Vagina (tissue), 2 donors: ENCODE measurements at places on chromosomes 16 and 17.

DNA sequence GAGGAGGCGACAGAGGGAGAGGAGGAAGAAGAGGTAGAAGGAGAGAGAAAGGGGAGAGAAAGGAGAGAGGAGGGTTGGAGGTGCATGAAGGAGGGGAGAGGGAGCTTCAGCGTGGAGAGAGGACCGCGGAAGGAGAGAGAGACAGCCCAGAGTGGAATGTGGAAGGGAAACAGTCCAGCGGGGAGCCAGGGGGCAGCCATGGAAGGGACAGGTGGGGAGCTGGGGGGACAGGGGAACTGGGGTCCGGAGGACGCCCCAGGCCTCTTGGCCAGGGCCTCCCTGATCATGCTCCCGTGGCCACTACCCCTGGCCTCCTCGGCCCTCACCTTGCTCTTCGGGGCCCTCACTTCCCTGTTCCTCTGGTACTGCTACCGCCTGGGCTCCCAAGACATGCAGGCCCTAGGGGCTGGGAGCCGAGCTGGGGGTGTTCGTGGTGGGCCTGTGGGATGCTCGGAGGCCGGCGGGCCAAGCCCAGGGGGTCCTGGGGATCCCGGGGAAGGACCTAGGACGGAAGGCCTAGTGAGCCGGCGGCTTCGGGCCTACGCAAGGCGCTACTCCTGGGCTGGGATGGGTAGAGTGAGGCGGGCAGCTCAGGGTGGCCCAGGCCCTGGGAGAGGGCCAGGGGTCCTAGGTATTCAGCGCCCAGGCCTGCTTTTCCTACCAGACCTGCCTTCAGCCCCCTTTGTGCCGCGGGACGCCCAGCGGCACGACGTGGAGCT, 759 bp downstream of the ASPHD1 start:
- DNase-seq = no peak

DNA sequence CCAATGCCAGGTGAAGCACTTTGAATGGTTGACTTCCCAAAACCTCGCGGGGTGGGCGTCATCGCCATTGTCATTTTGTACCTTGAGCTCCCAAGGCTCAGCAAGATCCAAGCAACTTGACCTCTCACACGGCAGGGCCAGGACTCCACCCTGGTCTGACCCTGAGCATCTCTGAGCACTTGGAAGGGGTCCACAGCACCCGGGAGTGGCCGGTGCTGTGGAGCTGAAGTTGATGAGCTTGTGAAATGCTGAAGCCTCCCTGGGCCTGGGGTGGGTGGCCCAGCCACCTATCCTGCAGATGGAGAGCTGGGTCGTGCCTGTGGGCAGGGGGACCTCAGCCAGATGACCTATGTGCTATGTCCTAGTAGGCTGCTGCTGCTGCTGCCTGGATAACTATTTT, 283.3 kb upstream of the FOXF1 start:
- no peak for DNase-seq

GRCh38 chr17:47831934-47832327, 461 bp downstream of the LRRC46 start:
- DNase-seq = no peak

GRCh38 chr16:81518439-81518757, 73.8 kb downstream of the CMIP start:
- no peak for DNase-seq

GRCh38 chr16:74874912-74875546, 100.4 kb upstream of the FA2H start:
- DNase-seq = no peak

- no peak for DNase-seq
Measured at GRCh38 chr17:27321372-27321771, 27.5 kb downstream of the WSB1 start.

- no peak for DNase-seq
Measured at GRCh38 chr16:55204069-55204468, 119.9 kb upstream of the IRX6 start.

- no peak for DNase-seq
Measured at GRCh38 chr16:72987480-72987901, 60.4 kb downstream of the ZFHX3 start.

GRCh38 chr16:11423315-11424117, 78.3 kb downstream of the RMI2 start:
- DNase-seq = no peak

- DNase-seq = no peak
Measured at GRCh38 chr16:17177242-17177958, 293.4 kb downstream of the XYLT1 start.

- DNase-seq = no peak
Measured at GRCh38 chr17:68849673-68850610, 105.2 kb downstream of the ABCA8 start.

DNA sequence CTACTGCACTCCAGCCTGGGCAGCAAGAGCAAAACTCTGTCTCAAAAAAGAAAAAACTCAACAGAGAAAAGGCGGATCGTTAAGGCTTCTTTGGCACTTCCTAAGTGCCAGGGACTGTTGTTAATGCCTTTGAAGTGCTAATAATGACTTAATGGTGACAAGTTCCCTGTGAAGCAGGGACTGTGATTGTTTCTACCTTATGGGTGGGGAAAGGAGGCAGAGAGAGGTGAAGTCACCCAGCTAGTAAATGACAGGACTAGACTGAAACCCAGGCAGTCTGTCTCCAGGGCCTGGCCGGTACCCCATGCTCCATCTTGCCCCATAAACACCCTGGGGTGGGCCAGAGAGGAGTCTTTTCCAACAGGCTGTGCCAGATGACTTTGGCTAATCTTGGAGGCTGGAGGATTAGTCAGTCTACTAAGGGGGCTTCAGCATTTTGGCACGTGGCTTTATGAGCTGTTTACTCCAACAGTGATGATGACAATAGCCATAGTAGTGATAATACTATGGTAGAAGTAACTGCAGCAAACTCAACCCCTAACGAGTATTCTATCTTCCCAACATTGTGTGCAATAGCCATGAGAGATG, 26.9 kb downstream of the ABCC1 start:
- no peak for DNase-seq

DNA sequence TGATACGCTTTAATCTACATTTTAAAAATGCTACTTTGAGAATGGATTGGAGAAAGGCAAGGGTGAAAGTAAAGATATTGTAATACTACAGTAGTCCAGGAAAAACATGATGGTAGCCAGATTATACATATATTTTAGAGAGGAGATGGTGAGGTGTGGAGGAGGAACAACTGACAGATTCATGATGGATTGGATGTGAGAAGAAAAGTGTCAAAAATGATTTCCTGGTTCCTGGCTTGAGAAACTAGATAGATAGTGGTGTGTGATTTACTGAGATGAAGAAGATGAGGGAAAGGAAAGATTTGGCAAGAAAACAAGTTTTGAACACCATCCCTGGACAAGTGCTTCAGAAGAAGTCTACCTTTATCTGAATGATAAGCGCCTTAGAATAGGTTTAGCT, 80.5 kb downstream of the CHD9 start:
- DNase-seq = no peak

DNA sequence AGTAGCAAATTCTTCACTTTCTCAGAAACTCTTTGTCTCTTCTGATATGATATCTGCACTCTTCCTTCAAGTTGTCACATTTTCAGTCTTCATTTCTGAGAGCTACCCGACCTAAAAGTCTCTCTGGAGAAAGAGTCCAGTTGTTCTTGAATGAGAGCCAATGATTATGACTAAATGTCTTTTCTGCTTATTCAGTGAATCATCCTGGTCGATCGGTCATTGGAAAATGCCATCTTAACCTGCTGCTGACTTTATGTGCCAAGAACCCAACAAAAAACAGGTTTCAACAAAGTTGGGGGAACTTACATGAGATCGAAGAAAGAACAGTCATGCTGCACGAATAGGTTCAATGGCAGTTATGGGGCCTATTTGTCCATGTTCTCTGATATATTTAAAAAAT, 15.9 kb downstream of the SOX9 start:
- DNase-seq = no peak

- DNase-seq = no peak
Measured at GRCh38 chr16:7709186-7709585, 376.5 kb downstream of the RBFOX1 start.

DNA sequence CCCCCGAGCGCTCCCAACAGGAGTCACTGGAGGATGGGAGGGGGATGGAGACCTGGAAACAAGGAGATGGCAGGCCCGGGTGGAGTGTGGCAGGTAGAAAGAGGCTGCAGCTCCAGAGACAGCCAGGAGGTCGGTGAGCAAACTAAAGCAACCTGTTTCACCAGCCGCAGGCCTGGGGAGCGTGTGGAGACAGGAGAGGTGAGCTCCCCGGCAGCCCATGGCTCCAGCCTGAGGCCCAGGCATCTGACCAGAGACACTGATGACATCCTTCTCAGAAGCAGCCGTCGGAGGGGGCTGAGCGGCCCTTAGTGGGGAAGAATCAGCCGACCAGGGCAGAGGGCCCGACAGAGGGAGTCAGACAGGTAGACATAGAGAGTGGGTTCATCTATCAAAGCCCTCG, 165.1 kb downstream of the ZNF423 start:
- DNase-seq = no peak

- no peak for DNase-seq
Measured at GRCh38 chr17:27544350-27545131, 86.4 kb upstream of the LGALS9 start.

- no peak for DNase-seq
Measured at GRCh38 chr17:48102798-48103715, 1.8 kb upstream of the CBX1 start.

- no peak for DNase-seq
Measured at GRCh38 chr16:725463-726187, 618 bp downstream of the CCDC78 start.

DNA sequence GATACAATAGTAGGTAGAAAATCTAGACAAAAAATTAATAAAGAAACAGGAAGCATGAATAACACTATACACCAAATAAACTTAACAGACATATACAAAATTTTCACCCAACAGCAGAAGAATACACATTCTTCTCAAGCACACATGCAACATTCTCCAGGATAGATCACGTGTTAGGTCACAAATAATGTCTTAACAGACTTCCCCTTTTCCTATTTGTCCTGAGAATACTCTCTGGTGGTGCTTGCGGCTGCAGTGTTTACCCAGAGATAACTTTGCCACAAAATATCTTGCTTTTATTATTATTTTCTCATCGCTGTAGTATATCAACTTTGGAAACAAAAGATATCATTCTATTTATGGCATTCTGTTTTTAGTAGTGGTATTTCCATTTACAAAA, 40.6 kb upstream of the ZNF267 start:
- DNase-seq = no peak

GRCh38 chr16:12628536-12628935, 175.2 kb downstream of the CPPED1 start:
- DNase-seq = no peak

DNA sequence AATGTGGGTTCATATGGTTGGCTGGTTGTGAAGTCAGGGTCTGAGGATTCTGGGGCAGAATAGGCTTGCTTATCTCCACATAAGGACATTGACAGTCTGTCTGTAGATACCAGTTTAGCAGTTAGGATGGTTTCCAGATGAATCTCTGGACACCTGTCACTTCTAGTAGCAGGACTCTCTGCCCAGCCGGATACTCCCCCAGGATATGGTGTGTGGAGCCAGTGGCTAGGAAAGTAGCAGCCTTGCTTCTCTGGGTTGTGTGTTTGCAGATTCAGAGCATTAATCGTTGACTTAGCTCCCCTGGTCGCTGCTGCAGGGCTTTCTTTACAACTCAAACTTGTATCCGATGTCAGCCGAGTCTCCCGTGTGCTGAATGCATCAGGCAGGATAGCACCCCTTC, 45.2 kb downstream of the CLEC16A start:
- DNase-seq = no peak

DNA sequence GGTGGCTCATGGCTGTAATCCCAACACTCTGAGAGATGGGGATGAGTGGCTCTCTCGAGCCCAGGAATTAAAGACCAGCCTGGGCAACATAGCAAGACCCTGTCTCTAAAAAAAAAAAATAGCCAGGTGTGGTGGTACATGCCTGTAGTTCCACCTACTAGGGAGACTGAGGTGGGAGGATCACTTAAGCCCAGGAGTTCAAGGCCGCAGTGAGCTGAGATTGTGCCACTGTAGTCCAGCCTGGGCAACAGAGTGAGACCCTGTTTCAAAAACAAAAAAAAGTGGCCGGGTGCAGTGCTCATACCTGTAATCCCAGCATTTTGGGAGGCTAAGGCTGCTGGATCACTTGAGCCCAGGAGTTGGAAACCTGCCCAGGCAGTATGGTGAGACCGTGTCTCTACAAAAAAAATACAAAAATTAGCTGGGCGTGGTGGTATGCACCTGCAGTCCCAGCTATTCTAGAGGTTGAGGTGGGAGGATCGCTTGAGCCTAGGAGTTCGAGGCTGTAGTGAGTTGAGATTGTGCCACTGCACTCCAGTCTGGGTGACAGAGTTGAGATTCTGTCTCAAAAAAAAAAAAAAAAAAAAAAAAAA, 3.0 kb downstream of the C16orf54 start:
- DNase-seq = no peak

- no peak for DNase-seq
Measured at GRCh38 chr16:56279132-56279531, 87.8 kb downstream of the GNAO1 start.

DNA sequence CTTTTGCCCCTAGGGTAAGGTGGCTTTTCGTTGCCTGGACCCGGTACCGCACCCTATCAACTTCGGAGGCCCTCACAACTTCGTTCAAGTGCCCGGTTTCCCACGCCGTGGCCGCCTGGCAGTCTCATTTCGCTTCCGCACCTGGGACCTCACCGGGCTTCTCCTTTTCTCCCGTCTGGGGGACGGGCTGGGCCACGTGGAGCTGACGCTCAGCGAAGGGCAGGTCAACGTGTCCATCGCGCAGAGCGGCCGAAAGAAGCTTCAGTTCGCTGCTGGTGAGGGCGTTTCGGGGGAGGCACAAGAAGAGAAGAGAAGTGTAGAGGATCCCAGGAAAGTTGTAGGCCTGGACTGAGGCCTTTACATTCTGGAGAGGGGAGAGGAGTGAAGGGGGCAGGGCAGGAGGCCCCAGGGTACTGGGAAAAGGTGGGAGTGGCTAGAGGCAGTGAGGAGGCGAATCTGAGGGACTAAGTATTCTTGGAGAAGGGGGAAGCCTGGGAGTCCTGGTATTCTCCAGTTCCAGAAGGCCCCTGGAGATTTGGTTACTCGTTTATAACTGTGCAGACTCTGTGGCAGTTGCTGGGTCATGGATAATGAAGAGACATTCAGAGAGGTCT, 5.5 kb downstream of the CNTNAP1 start:
- no peak for DNase-seq

- no peak for DNase-seq
Measured at GRCh38 chr16:69319826-69320739, 8.9 kb downstream of the VPS4A start.

DNA sequence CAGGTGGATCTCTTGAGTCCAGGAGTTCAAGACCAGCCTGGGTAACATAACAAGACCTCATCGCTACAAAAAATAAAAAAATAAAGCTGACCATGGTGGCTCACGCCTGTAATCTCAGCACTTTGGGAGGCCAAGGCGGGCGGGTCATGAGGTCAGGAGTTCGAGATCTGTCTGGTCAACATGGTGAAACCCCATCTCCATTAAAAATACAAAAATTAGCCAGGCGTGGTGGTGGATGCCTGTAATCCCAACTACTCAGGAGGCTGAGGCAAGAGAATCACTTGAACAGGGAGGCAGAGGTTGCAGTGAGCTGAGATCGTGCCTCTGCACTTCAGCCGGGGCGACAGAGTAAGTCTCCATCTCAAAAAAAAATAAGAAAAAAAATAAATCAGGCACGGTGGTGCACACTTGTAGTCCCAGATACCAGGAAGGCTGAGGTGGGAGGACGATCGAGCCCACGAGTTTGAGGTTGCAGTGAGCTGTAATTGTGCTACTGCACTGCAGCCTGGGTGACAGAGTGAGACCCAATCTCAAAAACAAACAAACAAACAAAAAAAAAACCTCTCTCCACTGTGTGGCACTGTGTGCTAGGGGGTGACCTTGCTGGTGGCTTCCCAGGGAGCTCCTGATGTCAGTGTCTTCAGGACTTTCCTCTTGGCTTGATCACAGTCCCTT, 19.8 kb upstream of the MAPK3 start:
- no peak for DNase-seq
